ENCODE measurements at places on chromosomes 6 and 20.
A peak's percentile ranks its signal among the peaks of the same experiment; 100 is the strongest.

DNA sequence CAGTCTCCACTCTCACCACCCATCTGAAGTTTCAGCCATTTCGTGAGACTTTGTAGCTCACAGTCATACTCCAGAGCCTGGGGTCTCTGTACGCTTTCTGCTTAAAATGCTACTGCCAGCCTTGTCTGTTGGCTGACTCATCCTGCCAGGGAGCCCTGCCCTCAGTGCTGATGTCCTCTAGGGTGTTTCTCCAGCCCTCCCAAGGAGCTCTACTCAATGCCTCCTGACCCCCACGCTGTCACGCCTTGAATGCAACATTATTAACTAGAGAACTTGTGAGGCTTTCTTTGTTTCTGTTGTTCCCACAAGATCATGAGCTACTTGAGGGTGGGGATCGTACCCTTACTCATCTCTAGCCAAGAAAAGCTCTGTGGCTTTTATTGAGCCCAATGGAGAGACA is 20.1 kb downstream of the KIF16B start:
- DNase-seq = no peak

GRCh38 chr6:17032988-17033634 is 68.7 kb upstream of the STMND1 start:
- peak; percentile 80 for DNase-seq

DNA sequence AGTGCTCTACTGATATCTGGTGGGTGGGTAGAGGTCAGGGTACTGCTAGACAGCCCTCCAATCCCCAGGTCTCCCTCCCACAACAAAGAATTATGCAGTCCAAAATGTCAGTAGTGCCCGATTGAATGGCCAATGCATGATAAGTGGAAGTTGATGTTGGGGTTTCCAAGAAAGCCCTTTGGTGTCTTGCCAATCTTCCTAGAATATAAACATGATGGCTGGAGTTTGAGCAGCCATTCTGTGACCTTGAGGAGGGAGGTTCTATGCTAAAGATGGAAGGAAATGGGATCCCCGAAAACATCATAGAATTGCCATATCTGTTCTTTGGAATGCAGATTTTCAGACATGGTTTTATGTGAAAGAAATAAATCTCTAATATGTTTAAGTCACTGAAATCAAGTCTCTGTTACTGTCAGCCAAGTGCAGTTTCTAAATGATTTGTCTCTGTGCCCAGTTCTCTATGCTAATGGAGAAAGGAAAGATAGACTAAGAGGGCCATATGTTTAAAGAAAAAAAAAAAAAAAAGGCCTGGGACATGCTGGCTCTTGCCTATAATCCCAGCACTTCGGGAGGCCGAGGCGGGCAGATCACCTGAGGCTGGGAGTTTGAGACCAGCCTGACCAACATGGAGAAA is 32.8 kb upstream of the PTPN1 start:
- no peak for DNase-seq

- DNase-seq = no peak
These were observed 192.3 kb upstream of the SSTR4 start for GRCh38 chr20:22842793-22843192.

GRCh38 chr20:49272654-49273053 is 5.2 kb downstream of the ZNFX1 start:
- DNase-seq = no peak

DNA sequence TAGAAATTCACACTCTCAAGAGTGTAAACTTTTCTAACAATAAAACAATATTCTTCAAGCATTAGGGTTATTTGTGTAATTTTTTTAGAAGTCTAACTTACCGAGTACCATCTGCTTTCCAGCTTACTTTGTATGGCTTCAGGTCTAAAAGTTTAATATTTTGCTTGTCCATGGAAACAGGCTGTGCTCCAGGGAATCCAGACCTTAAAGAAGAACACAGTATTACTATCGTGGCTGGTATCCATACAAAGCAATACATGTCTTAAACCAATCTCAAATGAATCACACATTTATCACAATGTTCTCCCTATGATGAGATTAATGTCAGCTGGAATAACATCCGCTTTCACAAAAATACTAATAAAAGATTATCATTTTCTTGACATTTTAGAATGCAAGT is 73.0 kb downstream of the RNGTT start:
- no peak for DNase-seq

- no peak for DNase-seq
These were observed 20.5 kb upstream of the FOXC1 start for GRCh38 chr6:1589208-1589607.

DNA sequence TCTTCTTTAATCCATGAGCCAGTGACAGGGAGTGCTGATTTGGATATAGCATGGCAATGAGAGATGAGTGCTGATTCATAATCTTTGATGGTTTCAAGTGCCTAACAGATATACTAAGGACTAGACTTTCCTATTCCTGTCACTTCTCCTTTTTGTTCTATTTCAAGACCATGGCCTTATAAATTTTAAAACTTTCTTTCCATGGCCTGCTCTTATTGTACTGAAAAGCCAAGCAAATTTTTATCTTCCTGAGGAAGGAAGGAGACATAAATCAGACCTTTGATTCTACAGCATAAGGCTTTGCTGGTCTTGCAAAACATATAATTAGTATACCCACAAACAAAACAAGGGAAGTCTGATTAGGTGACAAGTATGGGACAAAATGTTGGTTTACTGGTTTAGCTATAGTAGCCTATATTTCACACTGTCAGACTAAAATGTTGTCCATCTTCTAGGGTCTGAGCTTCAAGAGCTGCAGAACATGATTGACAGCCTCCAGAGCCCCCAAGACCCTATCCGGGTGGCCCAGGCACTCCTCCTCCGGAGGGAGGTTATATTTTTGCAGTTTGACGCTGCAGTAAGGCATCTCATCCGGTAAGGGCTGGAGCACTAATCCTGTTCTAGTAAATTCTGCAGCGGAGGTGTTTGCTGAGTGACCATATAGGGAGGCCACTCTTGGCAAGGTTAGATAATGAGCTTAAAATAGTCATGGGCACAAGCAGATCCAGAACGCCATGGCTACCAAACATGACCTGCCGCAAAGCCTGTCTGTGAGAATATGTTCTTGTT is 82.3 kb downstream of the CD164 start:
- no peak for DNase-seq

DNA sequence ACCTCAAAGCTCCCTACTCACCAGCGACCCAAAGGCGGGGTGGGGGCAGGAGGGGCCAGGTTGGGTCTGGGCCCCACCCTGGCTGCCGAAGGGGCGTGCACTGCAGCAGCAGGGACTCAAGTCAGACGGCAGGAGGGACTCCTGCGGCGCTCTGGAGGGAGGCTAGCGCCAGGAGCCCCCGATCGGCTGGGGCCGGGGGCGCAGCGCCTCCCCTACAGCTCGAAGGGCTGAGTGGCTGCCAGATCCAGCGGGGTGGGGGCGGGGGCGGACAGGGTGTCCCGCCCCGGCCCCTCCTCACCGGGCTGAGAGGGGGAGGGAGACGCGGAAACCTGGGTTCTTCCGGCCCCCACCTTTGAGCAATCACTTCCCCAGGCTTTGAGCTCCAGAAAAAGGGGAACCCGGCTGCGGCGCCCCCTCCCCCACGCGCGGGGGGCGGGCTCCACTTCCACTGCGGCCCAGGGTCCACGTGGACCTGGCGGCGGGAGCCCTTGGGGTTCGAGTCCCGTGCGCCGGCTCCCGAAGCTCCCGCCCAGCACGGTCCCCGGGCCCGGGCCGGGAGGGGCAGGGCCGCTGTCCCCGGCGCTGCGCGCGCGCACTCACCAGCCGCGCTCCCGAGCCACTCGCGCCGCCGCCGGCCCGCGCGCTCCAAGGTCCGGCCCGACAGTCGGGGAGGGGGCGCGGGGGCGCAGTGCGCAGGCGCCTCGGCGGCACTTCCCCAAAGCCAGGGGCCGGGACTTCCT is at the start of gene RGS19:
RGS19 (minus strand) TSS at position 246 of the 740 bp plus-strand sequence. CDS start 2,632 bp downstream, outside the sequence.
- DNase-seq = peak; percentile 89

DNA sequence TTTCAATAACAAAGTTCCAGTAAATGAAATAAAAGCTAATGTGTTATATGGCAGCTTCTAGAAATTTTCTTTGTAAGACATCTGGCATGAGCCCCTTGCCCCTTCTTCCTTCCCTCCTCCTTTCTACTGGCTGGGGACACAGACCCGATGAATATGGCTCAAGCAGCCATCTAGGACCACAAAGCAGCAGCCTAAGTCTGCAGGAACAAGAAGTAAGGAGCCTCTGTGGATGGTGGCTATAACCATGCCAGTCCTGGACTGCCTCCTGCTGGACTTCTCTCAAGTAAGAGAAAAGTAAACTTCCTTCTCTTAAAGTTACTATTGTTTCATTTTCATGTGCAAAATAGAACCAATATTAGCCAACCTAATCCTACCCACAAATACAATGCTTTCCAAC is 114.9 kb upstream of the DST start:
- DNase-seq = no peak

DNA sequence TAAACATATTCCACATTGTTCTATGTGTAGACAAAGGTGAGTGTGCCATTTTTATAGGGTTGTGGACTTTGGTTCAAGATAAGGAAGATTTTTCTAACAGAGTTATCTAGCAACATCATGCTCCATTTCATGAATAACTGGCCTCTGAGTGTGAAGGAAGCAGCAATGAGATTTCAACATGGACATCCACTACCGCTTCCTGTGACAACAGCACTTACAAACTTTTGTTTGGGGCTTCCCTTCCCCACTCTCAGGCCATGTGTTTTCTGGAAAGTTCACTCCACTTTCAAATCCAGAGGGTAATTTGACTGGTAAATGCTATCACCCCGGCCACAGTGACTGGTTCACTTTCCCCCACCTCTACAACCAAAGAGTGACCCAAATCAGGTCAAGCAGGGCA is 38.1 kb upstream of the PROKR2 start:
- no peak for DNase-seq

GRCh38 chr20:4997222-4997621 is 4.1 kb downstream of the SLC23A2 start:
- DNase-seq = no peak

DNA sequence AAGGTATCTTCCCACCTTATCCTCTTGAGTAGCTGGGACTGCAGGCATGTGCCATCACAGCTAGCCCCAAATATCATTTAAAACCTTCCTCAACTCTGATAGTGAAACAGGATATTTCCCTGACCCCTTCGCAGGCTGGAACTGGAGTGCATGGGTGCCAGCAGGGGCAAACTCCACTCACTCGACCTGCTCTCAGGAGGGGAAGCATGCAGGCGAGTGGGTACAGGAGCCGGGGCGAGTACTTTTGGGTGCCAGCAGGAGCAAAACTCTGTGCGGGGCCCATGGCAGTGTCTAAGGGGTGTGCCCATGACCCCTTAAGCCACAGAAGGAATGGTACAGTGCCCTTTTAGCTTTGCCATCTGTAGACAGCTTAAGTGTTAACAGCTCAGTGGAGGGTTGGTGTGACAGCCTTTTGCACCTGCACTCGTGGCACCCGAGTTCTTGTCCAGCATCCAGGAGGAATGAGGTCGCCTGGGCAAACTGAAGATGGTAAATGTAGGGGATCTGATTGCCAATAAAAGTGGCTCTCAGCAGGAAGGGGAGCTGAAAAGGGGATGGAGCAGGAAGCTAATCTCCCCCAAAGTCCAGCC is 155.1 kb downstream of the CDK19 start:
- DNase-seq = no peak

DNA sequence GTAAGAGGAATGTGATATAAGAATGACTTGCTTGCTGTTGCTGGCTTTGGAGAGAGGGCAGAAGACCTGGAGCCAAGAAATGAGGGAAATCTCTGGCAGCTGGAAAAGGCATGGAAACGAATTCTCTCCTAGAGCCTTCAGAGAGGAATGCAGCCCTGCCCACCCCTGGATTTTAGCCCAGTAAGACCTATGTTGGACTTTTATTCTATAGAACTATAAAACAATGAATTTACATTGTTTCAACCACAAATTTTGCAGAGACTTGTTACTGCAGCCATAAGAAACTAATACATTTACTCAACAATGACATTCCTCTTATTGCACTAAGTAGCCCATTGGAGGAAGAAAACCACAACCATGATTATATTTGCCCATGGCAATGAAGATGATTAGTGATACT is 39.5 kb upstream of the PREP start:
- no peak for DNase-seq

DNA sequence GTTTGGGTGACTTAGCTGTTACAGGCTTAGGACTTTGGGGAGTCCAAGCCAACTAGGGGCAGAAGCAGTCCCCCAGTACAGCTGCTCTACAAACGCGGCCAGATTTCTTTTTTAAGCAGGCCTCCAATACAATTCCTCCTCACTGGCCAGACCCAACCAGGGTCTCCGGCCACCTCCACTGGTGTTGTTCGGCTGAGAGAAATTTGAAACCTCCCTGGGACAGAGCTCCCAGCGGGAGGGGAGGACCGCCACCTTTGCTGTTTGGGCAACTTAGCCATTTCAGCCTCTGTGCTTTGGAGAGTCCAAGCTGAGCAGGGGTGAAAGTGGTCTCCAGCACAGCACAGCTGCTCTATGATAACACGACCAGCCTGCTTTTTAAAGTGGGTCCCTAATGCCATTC is 59.4 kb upstream of the KHDRBS2 start:
- no peak for DNase-seq

DNA sequence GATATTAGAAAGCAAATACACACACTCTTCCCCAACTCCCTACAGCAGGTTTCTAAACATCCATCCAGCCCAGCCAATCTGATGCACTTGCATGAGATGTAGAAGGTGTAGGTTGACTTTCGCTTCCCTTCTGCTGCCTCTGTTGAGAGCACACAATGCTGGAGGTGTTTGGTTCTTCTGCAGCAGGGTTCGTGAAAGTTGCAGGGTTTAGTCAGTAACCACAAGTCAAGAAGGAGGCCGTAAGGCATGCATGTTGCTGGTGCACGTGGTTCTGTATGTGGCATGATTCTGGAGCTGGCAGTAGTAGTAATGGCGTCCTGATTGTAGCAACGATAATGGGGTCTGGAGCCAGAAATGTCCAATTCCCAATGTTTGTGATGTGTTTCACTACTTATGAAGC is 53.0 kb downstream of the DEK start:
- no peak for DNase-seq

- DNase-seq = no peak
These were observed 117.4 kb downstream of the VEGFA start for GRCh38 chr6:43887340-43887858.

- DNase-seq = no peak
These were observed 167.9 kb upstream of the SYNCRIP start for GRCh38 chr6:85810558-85810957.

- DNase-seq = no peak
These were observed 129.2 kb downstream of the PDSS2 start for GRCh38 chr6:107330168-107330567.

GRCh38 chr6:146135167-146135566 is 106.3 kb downstream of the GRM1 start:
- DNase-seq = no peak

All from left forelimb (tissue), 1 donor.